ENCODE measurements at places on chromosomes 2 and 18.

- H3K27me3 ChIP-seq: no peaks in the 10 kb centered on the region
- H3K4me3 ChIP-seq: no peak overlapping the region
- H3K4me1 ChIP-seq: peaks cover 2% of the 10 kb centered on the region
- no peaks in the 10 kb centered on the region for H3K36me3 ChIP-seq
These were observed 81.5 kb downstream of the DPP4 start for GRCh38 chr2:161992531-161992930.

DNA sequence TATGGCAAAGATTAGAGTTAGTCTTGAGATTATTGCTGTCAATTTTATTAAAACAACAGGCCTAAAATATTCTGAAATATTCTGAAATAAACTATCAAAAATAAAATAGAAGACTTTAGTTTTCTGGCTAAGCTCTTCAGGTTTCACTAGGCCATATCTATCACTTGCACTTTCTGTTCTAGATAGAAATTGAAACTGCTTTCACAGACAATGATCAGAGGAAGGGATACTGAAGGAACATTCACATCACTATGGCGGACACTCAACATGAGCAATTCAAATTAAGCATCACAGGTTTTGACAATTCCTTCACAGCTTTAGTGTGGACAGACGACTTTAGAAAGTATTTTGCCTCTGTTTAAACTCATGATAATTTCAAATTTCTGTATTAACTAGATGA is 586.4 kb upstream of the REG3G start:
- no peak for DNase-seq
- no peaks in the 10 kb centered on the region for H3K36me3 ChIP-seq
- no peak overlapping the region for H3K4me3 ChIP-seq
- no peaks in the 10 kb centered on the region for H3K27me3 ChIP-seq

DNA sequence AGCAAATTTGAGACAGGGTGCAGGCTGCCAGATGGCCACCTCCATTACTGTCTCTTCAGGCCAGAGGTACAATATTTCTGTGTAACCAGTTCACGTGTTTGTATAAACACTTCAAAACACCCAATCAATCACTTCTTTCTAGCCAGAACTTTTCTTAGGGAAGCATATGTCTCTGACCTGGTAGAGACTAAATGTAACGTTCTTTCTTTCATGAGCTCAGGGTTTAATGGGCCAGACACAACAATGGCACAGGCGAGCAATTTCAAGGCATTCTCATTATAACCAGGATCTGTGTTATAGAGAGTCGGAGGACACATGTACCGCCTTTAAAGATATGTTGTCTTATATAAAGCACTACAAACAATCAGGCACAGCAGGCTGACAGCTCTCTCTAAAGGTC is 1846.4 kb upstream of the PIK3C3 start:
- no peak overlapping the region for H3K27ac ChIP-seq
- H3K36me3 ChIP-seq: no peaks in the 10 kb centered on the region
- no peak for DNase-seq
- no peaks in the 10 kb centered on the region for H3K27me3 ChIP-seq
- H3K4me3 ChIP-seq: no peak overlapping the region
- H3K4me1 ChIP-seq: peaks cover 2% of the 10 kb centered on the region

DNA sequence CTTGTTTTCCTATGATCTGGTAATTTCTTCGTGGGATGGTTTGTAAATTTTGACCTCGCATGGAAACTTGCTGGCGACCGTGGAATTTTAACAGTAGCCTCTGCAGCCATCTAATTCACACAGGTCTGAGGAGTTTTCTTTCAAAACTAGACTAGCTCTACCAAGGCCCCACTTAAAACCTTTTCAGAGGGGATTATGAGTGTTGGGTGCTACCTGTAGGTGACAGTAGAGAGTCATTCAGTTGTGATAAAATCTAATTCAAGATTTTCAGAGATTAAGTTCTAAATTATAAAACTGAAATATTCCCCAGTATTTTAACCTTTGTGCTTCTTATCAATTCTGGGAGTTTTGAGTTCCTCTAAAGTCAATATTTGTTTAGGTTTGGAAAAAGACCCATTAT is 31.0 kb downstream of the THSD7B start:
- no peak for DNase-seq
- H3K4me1 ChIP-seq: no peaks in the 10 kb centered on the region
- H3K4me3 ChIP-seq: no peak overlapping the region
- H3K27me3 ChIP-seq: no peaks in the 10 kb centered on the region

- no peaks in the 10 kb centered on the region for H3K4me1 ChIP-seq
- no peaks in the 10 kb centered on the region for H3K36me3 ChIP-seq
- DNase-seq: peak; percentile 21
- no peaks in the 10 kb centered on the region for H3K27me3 ChIP-seq
These were observed at the start of gene CCDC68 for GRCh38 chr18:54958704-54959625. TSS of gene CCDC68 (minus strand) at chr18:54959461. CDS start at chr18:54942791, 16,670 bp downstream.

- no peak for DNase-seq
- no peak overlapping the region for H3K27ac ChIP-seq
- no peak overlapping the region for H3K4me3 ChIP-seq
- H3K27me3 ChIP-seq: no peaks in the 10 kb centered on the region
These were observed 33.2 kb downstream of the HS6ST1 start for GRCh38 chr2:128285329-128285931.

Measured in neuronal stem cell (in vitro differentiated cells).